Calu3 (cell line): ENCODE measurements at places on chromosomes 2 and 18. TPM values are rescaled to one million over a fixed set of nuclear protein-coding genes. Genes with fewer than 3 reads are reported as not detected.

The TUBA4B gene
- not detected in 2 replicates for total RNA-seq

The ABHD1 gene
- 0.56 and 0.64 TPM in 2 replicates for total RNA-seq

DNA sequence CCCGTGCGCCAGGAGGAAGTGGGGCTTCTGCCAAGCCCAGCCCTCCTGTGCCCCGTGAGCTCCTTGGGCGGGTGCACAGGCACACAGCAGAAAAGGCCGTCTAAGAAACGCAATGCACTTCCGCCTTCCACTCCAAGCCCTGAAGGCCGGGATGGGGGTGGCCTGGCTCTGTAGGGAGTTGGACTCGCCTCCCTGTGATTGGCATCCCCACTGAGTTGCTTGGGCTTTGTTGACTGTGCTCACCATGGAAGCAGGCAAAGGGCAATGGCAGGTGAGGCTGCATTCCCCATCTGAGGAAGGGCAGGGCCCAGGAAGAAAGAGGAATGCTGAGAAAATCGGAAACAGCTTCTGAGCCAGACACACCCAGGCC lies 66.8 kb downstream of the CRACDL start:
- H3K27ac ChIP-seq: peak overlapping the region; percentile 99
- peaks cover 44% of the 10 kb centered on the region for H3K4me1 ChIP-seq
- H3K4me3 ChIP-seq: peak overlapping the region; percentile 89
- peaks cover 33% of the 10 kb centered on the region for H3K36me3 ChIP-seq

The TTN gene
- 0.07 and 0.24 TPM in 2 replicates for total RNA-seq

The LIMS3 gene
- 0.29 TPM in 1 of 2 replicates, not detected in the other for total RNA-seq

The SKA1 gene
- total RNA-seq: 20.3 and 22.5 TPM in 2 replicates

The ZNF521 gene
- total RNA-seq: 0.07 TPM in 1 of 2 replicates, not detected in the other

DNA sequence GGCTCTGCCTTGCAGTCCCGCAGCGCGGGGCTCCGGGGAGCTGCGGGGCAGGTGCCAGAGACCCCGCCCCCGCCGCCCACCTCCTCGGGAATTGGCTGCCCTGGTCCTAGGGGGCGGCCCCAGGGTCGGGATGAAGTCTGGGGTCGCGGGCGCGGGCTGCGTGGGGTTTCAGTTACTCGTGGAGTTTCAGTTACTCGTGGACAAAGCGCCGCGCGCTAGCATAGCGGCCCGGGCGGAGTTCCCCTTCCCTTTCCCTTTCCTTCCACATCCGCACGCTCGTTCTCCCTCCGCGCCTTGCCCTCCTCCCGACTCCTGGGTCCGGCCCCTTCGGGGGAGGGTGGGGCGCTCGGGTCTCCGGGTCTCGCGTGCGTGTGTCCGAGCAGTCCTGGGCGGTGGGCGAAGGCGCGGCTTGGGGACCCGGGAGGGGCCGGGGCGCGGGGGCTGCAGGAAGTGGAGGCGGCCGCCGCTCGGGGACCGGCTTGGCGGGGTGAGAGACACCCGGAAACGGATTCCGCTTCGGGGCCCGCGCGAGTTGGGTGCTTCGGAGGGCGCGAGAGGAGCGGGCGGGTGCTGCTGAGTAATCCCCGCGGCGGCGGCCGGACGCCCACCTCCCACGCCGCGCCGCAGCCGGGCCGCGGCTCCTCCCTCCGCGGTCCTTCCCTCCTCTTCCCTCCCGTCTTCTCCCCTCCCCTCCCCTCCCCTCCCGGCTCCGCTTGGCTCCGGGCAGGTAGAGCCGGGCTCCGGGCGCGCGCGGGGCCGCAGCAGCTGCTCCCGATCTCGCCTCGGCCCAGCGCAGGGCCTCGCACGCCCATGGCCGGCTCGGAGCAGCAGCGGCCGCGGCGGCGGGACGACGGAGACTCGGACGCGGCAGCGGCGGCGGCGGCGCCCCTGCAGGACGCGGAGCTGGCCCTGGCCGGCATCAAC lies at the start of gene TTC39C:
TSS of gene TTC39C (plus strand) at position 693 of the 924 bp plus-strand sequence. CDS start at position 811, 118 bp downstream.
- H3K4me1 ChIP-seq: peaks cover 31% of the 10 kb centered on the region
- peak; percentile 65 for DNase-seq
- H3K4me3 ChIP-seq: peak within 1 kb of the TSS; percentile 89
- H3K36me3 ChIP-seq: peaks cover 26% of the 10 kb centered on the region
- H3K27ac ChIP-seq: peak within 1 kb of the TSS; percentile 84

GRCh38 chr2:41966431-41966893 lies 81.4 kb upstream of the PKDCC start:
- no peaks in the 10 kb centered on the region for H3K27me3 ChIP-seq
- no peaks in the 10 kb centered on the region for H3K36me3 ChIP-seq
- H3K27ac ChIP-seq: peak overlapping the region; percentile 19

DNA sequence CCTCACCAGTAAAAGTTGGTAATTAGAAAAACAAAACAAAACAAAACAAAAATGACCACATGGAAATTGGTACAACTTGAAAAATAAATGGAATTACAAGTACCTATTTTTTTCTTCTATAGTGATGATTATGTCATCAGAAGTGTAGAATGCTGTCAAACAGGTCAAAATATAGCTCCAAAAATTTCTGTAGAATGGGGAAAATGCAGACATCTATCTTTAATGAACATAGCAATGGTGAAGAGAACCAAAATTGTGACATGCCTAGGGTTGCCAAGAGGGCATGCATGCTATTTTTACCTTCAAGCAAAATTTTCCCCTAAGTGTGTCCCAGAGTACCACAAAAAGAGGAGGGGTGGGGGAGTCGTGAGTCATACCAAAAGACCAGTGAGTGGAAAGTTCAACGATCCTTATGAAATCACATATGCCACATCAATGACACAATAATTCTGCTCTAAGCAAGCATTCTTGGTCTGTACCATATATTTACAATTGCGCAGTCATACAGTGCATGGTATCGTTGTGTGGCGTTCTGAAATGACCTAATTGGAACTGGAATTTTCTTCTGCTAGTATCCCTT lies 1436.4 kb downstream of the SUCLG1 start:
- H3K27ac ChIP-seq: no peak overlapping the region
- no peak overlapping the region for H3K4me3 ChIP-seq
- H3K36me3 ChIP-seq: no peaks in the 10 kb centered on the region
- no peaks in the 10 kb centered on the region for H3K27me3 ChIP-seq
- no peak for DNase-seq

The ABI2 gene
- total RNA-seq: 52.4 and 79.6 TPM in 2 replicates

DNA sequence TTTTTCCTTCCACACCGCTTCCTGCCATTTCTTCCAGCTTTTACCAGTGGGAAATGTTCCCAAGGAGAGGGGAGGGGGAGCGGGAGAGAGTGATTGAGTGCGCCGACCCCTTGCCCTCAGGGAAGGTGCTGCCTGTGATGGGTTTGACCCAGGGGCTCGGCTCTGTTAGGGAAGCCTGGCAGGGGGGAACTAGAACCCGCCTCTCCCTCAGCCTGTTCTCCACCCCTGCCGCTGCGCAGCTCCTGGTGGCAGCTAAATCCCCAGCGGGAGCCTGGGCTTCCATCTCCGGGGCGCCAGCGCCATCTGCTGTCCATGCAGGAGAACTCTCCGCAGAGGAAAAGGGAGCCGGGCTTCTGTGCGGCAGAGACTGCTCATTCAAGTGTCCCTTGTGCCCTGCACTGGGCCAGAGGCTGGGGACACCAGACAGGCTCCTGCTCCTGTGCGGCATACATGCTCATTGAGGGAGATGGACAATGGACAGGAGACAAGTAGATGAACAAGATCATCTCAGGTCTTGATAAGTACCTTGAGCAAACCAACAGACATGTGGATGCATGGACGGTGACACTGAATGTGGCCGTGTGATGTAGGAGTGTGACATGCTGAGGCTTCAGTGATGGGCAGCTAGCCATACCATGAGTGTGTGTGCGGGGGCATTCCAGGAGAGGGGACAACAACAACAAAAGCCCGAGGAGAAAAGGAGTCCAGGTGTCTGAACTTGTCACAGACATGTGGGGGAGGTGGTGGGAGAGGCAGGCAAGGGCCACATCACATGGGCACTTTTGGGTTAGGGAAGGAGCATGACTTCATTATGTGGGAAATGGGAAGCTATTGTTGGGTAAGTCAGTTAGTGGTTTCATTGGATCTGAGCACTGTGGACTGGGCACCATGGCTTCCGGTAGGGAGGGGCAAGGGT lies 13.3 kb downstream of the CHPF start:
- peaks cover 88% of the 10 kb centered on the region for H3K27me3 ChIP-seq
- no peak overlapping the region for H3K4me3 ChIP-seq
- no peaks in the 10 kb centered on the region for H3K36me3 ChIP-seq
- H3K4me1 ChIP-seq: peaks cover 11% of the 10 kb centered on the region
- H3K27ac ChIP-seq: no peak overlapping the region

DNA sequence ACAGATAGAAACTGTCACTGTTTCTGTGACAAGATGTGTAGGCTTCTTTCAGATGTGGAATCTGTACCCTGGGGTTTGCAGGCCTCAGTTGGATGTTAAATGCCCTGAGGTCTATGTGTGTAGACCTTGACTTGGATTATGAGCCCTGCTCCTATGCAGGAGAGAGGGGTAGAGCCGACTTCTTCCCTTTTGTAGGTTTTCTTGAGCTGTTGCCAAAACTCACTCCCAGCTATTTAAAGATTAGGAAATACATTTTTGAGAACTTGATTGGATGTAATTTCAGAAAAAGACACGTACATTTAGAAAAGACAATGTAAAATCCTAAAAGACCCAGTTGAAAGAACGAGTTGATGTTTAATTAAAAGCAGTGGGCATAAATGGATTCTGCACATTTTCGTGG lies 374.8 kb downstream of the SLC4A3 start:
- DNase-seq: no peak
- no peaks in the 10 kb centered on the region for H3K4me1 ChIP-seq
- no peaks in the 10 kb centered on the region for H3K27me3 ChIP-seq
- no peak overlapping the region for H3K4me3 ChIP-seq

GRCh38 chr2:63888490-63889402 lies 47.0 kb downstream of the UGP2 start:
- no peak overlapping the region for H3K4me3 ChIP-seq
- DNase-seq: peak; percentile 59
- peaks cover 43% of the 10 kb centered on the region for H3K36me3 ChIP-seq
- no peak overlapping the region for H3K27ac ChIP-seq

The SPC25 gene
- 60.2 and 77.0 TPM in 2 replicates for total RNA-seq

GRCh38 chr2:85791704-85792565 lies 38.1 kb downstream of the ATOH8 start:
- no peak for DNase-seq
- H3K4me1 ChIP-seq: peaks cover 15% of the 10 kb centered on the region
- H3K36me3 ChIP-seq: no peaks in the 10 kb centered on the region
- H3K4me3 ChIP-seq: no peak overlapping the region
- peaks cover 42% of the 10 kb centered on the region for H3K27me3 ChIP-seq
- H3K27ac ChIP-seq: no peak overlapping the region

DNA sequence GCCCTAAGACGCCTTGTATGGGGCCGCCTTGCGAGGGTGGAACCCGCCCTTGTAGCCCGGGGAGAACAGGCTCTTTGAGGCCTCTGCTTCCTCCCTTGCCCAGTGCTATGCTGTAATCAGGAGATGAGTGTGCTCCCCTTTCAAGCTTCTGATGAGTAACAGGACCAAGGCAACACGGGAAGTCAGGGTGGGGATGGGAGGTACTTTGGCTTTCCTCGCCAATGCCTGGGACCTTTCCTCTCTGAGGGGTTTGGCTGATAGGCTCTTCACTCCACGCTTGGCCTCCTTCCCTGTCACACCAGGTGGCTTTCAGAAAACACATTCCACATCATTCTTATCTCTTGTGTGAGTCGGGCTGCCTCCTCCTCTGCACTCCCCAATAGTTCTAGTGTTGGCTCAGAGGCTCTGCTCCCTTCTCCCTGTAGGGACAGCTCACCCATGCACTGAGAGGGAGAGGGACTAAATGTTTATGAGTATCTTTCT lies 223.7 kb upstream of the TRIB2 start:
- no peaks in the 10 kb centered on the region for H3K36me3 ChIP-seq
- H3K27me3 ChIP-seq: peaks cover 10% of the 10 kb centered on the region
- no peak overlapping the region for H3K27ac ChIP-seq
- no peak overlapping the region for H3K4me3 ChIP-seq
- DNase-seq: no peak

The MYO1B gene
- 56.7 and 64.5 TPM in 2 replicates for total RNA-seq

The TEX44 gene
- total RNA-seq: not detected in 2 replicates

DNA sequence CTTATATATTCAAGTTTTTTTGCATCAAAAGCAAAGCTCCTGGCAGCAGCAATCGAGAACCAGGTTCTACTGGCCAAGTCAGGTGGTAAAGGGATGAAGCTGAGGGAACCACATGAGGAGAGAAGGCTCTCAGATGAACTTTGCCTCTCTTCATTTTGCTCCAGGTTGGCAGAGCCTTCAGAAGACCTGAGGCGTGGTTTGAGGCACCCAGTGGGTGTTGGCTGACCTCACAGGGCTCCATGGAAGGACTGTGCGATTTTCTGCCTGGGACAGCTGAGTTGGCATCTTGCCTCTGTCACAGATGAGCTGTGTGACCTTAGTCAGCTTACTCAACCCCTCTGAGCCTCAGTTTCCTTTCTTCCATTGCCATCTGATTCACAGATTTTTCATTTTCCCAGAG lies 89.0 kb downstream of the INSIG2 start:
- DNase-seq: no peak
- H3K36me3 ChIP-seq: no peaks in the 10 kb centered on the region
- no peaks in the 10 kb centered on the region for H3K27me3 ChIP-seq
- peaks cover 9% of the 10 kb centered on the region for H3K4me1 ChIP-seq
- no peak overlapping the region for H3K27ac ChIP-seq

The SERPINB10 gene
- not detected in 2 replicates for total RNA-seq

GRCh38 chr2:209681201-209681735 lies 90.4 kb upstream of the UNC80 start:
- H3K27ac ChIP-seq: no peak overlapping the region
- DNase-seq: no peak
- no peak overlapping the region for H3K4me3 ChIP-seq
- H3K27me3 ChIP-seq: no peaks in the 10 kb centered on the region
- H3K36me3 ChIP-seq: no peaks in the 10 kb centered on the region

DNA sequence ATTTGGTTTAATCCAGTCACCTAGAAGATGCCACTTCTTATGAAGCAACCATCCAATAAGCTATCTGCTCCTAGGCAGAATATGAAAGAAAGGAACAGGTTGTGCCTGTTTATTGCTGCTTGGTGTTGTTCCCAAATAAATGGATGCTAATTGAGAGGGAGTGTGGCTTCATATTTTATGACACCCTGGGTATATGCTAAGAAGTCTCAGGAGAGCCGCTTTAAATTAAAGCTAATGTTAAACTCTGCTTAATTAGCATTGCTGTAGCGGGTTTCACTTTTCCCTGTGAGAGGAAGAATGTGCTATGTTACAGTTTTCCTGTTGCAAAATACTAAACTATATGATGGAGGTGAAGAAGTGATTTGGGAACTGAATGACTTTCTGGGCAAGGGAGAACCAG lies 48.7 kb upstream of the TANK start:
- H3K4me1 ChIP-seq: no peaks in the 10 kb centered on the region
- H3K27me3 ChIP-seq: no peaks in the 10 kb centered on the region
- no peak for DNase-seq
- H3K4me3 ChIP-seq: no peak overlapping the region

DNA sequence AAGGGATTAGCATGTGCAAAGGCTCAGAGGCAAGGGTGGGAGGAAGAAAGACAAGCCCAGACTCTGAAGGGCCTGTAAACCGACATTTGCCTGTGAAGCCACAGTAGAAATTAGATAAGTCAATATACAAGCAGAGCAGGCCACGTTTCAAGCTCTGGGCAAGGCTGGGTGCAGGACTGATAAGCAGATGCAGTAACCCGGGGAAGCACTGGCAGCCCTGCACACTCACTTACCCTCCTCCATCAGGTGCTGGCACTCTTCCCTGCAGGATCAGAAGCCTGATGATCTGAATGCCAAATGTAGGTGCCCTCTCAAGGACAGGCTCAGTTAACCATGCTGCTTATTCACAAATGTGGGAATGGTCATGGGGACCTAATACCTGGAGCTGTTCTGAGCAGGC lies 46.3 kb upstream of the RAB12 start:
- DNase-seq: no peak
- no peaks in the 10 kb centered on the region for H3K4me1 ChIP-seq
- no peak overlapping the region for H3K27ac ChIP-seq
- H3K4me3 ChIP-seq: no peak overlapping the region
- H3K27me3 ChIP-seq: peaks cover 60% of the 10 kb centered on the region

- H3K4me3 ChIP-seq: no peak overlapping the region
- H3K27me3 ChIP-seq: no peaks in the 10 kb centered on the region
- no peaks in the 10 kb centered on the region for H3K36me3 ChIP-seq
- no peaks in the 10 kb centered on the region for H3K4me1 ChIP-seq
- DNase-seq: no peak
- no peak overlapping the region for H3K27ac ChIP-seq
Observed at GRCh38 chr2:176917-177316, 86.9 kb downstream of the SH3YL1 start.
